ENCODE measurements at places on chromosomes 1 and 21.

DNA sequence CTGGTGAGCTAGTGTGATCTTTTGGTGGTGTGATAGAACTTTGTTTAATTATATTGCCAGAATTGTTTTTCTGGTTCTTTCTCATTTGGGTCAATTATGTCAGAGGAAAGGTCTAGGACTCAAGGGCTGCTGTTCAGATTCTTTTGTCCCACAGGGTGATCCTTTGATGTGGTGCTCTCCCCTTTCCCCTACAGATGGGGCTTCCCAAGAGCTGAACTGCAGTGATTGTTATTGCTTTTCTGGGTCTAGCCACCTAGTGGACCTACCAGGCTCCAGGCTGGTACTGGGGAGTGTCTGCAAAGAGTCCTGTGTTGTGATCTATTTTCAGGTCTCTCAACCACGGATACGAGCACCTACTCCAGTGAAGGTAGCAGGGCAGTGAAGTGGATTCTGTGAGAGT lies 25.9 kb upstream of the CD84 start:
- no peak for DNase-seq

- DNase-seq: no peak
Observed at GRCh38 chr1:109883248-109883955, 27.2 kb upstream of the CSF1 start.

GRCh38 chr21:23780326-23780725 lies 1827.0 kb downstream of the MRPL39 start:
- DNase-seq: no peak

DNA sequence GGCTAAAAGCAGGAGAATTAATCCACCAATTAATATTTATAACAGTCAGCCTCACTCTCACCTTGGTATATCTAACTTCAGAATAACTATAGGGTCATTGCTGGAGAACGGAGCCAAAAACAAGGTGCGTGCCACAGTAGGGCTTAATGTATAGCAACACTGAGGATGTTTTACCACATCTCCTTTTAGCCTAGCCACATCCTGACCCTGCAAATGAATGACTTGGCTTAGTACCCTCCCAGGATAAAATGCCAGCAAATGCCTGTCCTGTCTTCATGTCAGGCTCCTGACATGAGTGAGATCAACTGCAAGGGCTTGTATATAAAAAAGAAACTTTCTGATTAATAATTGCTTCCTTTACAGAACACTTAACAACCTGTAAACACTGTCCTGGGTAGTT lies 2.7 kb upstream of the CDC42BPA start:
- DNase-seq: no peak

DNA sequence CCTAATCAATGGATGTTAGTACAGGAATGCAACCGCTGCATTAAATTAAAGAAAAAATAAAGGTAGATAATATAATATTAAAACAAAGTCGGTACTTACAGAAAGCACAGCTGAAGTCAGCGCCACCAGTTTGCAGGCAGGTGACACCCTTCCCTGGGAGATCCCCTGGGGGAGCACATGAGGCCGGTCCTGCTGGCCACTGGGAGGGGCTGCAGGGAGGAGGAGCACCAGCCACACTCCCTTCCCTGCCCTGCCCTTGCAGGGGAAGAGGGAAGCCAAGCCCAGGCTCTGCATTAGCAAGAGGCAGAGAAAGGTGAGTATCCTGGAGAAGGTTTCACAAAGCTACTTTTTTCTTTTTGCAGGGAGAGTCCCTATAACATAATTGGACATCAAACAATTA lies 507.0 kb downstream of the AJAP1 start:
- DNase-seq: peak; percentile 16

DNA sequence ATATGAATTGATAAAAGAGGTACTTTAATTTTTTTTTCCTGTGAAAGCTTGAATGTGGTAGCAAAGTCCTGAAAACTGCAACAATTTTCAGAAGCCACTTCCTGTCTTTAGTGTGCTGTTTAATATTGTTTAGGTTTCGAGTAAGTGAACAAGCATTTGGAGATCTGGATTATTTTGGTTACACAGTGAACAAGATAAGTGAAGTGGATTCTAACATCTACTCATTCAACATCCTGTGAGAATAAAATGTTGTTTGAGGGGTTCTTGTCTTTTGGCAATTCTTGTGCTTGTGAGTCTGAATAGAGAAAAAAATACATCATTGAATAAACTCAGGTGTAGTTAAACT lies 35.2 kb upstream of the PLA2G4A start:
- DNase-seq: no peak

Measured in hepatocyte (in vitro differentiated cells).